Panc1 (cell line): ENCODE measurements at places on chromosomes 2 and 18. TPM values are rescaled to one million over a fixed set of nuclear protein-coding genes. Genes with fewer than 3 reads are reported as not detected.

- DNase-seq = no peak
Observed at GRCh38 chr18:453400-453799, 47.1 kb downstream of the COLEC12 start.

DNA sequence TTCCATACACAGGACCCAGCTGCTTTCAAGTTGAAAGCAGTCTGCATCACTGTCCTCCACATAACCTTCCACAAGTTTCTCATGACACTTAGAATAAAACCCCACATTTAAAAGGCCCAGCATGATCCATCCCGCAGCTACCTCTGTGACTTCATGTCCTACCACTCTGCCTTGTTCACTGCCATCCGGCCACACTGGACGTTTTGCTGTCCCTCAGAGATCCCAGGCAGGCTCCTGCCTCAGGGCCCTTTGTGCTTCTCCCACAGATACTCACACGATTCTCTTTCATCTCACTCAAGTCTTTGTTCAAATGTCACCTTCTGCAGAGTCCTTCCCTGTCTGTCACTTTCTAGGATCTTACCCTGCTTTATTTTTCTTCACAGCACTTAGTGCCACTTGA is 232.9 kb upstream of the BOD1L2 start:
- no peak for DNase-seq

DNA sequence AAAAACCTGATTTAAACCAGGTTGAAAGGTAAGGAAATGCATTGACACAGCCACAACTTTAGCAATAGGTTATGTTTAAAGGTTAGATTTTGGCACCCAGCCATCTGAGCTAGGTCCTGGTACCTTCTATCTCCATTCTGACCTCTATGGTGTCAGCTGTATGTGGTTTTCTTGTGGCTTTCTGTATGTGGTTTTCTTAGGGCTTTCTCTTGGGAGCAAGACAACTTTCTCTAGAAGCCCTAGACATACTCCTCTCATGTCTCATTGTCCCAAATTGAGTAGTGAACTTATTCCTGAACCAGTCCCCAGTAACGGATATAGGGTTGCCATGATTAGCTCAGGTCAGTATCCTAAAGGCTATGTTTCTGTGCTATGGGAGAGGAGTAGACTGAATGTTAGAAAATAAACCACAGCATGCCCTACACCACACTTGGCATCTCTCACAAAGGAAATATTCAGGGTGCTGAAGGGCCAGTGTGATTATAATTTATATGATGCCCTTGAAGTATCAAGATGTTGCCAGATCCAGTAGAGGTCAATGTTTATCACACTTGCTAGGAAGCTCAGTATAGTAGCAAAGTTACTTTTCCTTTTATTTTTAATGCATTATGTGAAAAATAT is 176.1 kb downstream of the CAPN13 start:
- no peak for DNase-seq

GRCh38 chr18:56889621-56890020 is 238.5 kb downstream of the WDR7 start:
- DNase-seq = no peak

- no peak for DNase-seq
Observed at GRCh38 chr2:61065714-61066709, at the start of gene SANBR. TSS of gene SANBR (plus strand) at chr2:61065871. CDS start at chr2:61070351, 4,480 bp downstream.

DNA sequence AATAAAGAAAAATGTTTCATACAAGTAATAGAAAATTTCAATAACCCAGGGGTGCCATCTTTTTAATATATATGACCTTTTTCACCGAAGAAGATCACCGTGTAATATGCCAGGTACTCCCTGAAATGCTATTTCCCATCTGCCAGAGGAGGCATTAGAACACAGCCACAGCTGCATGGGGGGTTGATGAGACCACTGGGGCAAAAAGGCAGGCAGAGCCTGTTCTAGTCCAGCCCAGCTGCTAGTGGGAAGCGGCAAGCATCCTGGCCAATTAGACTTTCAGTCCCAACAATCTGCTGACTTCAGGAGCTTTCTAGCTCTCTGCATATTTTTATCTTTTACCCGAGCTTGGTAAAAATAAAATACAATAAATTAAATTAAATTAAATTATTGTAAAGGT is 362.6 kb downstream of the RIT2 start:
- no peak for DNase-seq

Gene COL3A1
- 6.9 TPM for total RNA-seq

DNA sequence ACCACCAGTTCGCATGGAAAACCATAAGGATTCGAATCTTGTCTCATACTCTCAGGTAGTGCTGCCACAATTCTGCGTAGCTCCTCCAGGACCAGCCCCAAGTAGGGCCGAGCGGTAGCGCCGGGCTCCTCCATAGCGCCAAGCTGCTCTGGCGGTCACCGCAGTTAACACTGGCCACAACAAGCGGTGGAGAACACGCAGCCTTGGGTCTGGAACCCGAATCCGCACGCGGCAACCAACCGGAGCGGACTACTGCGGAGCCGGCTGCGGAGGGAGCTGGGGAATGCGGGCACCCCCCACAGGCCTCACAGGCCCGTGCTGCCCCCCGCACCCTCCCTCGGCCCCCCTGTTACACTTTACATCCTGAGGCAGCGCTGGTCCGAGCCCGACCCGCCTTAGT is 531.5 kb downstream of the STK39 start:
- DNase-seq = no peak
